ENCODE measurements at places on chromosomes 4 and X.

- DNase-seq = no peak
Observed at GRCh38 chr4:84298023-84298718, 200.9 kb downstream of the NKX6-1 start.

GRCh38 chr4:97153042-97153441 is 990.2 kb downstream of the STPG2 start:
- DNase-seq = no peak

- DNase-seq = no peak
Observed at GRCh38 chr4:74328501-74328900, 20.2 kb downstream of the EPGN start.

GRCh38 chrX:43551590-43551989 is 104.5 kb upstream of the MAOA start:
- no peak for DNase-seq

- no peak for DNase-seq
Observed at GRCh38 chr4:65893957-65894755, 223.9 kb upstream of the EPHA5 start.

GRCh38 chr4:7381890-7382633 is 52.7 kb downstream of the PSAPL1 start:
- DNase-seq = no peak

- no peak for DNase-seq
Observed at GRCh38 chr4:30362436-30362835, 357.7 kb upstream of the PCDH7 start.

DNA sequence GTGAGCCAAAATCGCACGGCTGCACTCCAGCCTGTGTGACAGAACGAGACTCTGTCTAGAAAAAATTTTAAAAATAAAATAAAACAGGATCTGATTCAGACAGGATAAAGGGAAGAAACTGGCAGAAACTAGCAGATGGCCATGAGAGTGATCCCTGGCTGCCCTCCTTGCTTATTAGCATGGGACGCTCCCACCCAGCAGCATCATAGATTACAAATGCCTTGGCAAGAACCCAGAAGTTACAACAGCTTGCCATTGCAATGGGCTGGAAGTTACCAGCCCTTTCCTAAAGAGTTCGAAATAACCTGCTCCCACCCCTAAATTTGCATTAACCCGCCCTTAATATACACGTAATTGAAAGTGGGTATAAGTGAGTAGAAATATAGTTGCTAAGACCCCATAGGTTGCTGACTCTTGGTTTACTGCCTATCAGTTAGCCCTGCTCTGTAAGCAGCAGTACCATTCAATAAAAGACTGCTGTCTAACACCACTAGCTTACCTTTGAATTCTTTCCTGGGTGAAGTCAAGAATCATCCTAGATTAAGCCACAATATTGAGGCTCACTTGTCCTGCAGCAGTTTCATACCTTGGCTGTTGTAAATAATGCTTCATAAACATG is 9.1 kb upstream of the XAGE2 start:
- DNase-seq = no peak

DNA sequence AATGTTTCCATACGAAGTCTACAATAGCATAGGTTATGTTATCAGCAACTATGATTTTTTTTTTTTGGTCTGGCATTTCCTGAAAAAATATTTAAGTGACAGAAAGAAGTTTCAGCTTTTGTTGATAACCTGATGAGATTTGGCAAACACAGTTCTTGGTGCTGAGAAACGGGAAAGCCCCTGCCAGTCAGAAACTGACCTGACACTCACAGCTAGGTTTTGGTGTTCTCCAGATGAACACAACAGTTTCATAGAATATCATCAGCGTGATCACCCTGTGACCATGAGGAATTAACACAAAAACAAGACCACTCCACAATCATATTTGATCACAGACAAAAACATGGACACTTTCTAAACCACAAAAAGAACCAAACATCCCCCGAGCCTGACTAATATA is 152.5 kb upstream of the DCAF8L1 start:
- no peak for DNase-seq

- DNase-seq = no peak
Observed at GRCh38 chr4:184382189-184382846, 92.0 kb downstream of the IRF2 start.
